Esophagus muscularis mucosa (tissue), 4 donors: ENCODE measurements at places on chromosomes 2 and 18. TPM values are rescaled to one million over a fixed set of nuclear protein-coding genes. Genes with fewer than 3 reads are reported as not detected.

DNA sequence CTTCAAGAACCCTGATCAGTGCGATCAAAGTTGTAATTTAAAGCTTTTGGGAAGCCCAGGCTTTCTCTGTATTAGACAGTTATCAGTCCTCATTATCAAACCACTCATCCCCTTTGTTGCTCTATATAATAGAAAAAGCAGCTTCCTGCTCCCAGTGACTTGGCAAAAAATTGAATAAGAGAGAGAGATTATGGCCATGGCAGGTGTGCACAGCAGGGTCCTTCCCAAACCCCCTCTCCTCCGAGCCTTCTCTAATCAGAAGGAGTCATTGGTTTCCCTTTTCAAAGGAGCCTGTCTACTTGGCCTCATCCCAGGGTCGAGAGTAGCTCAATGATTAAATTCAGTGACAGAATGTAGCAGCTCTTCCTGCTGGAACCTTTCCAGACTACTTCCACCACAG, 81.5 kb downstream of the SEMA4F start:
- H3K36me3 ChIP-seq, result no peaks in the 10 kb centered on the region
- peak; percentile 60 for DNase-seq
- peaks cover 6% of the 10 kb centered on the region for H3K4me1 ChIP-seq
- no peaks in the 10 kb centered on the region for H3K27me3 ChIP-seq
- H3K27ac ChIP-seq, result no peak overlapping the region
- H3K4me3 ChIP-seq, result no peak overlapping the region

- peaks cover 3% of the 10 kb centered on the region for H3K4me1 ChIP-seq
- H3K27me3 ChIP-seq, result no peaks in the 10 kb centered on the region
- no peak for DNase-seq
- H3K4me3 ChIP-seq, result no peak overlapping the region
Observed at GRCh38 chr2:8479298-8479697, 202.6 kb upstream of the ID2 start.

The MMADHC gene
- total RNA-seq, result 134 TPM

The KIAA2012 gene
- total RNA-seq, result not detected

- H3K4me1 ChIP-seq, result no peaks in the 10 kb centered on the region
- no peak overlapping the region for H3K27ac ChIP-seq
- H3K36me3 ChIP-seq, result no peaks in the 10 kb centered on the region
- DNase-seq, result no peak
Observed at GRCh38 chr2:139918982-139919381, 1138.8 kb upstream of the NXPH2 start.

The ALPI gene
- not detected for total RNA-seq

DNA sequence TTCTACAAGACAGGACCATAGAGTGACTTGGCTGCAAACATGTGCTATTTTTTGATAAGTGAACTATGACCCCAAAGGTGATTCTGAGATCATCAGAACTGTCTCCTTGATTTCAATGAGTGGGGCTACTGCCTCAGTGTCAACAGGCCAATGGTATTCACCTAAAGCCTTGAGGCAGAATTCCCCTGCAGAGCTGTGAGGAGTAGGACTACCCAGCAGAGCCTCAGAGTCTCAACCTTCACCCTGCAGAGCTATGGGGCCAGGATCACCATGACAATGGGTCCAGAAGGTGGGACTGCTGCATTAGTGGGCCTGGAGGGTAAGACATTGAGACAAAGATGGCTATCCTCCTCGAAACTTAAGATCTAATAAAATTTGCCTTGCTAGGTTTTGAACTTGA, 1668.2 kb upstream of the SLC39A10 start:
- no peaks in the 10 kb centered on the region for H3K27me3 ChIP-seq
- H3K4me3 ChIP-seq, result no peak overlapping the region
- H3K27ac ChIP-seq, result no peak overlapping the region
- no peaks in the 10 kb centered on the region for H3K36me3 ChIP-seq
- H3K4me1 ChIP-seq, result no peaks in the 10 kb centered on the region
- DNase-seq, result no peak

The KCTD1 gene
- 7.1 TPM for total RNA-seq

- no peaks in the 10 kb centered on the region for H3K27me3 ChIP-seq
- no peaks in the 10 kb centered on the region for H3K36me3 ChIP-seq
- H3K4me3 ChIP-seq, result no peak overlapping the region
Observed at GRCh38 chr2:74764429-74765272, 69.3 kb upstream of the HK2 start.

The SP3 gene
- 91.8 TPM for total RNA-seq

GRCh38 chr2:63434024-63435001, 154.0 kb downstream of the WDPCP start:
- no peak overlapping the region for H3K27ac ChIP-seq
- no peak overlapping the region for H3K4me3 ChIP-seq
- no peak for DNase-seq
- no peaks in the 10 kb centered on the region for H3K27me3 ChIP-seq
- no peaks in the 10 kb centered on the region for H3K4me1 ChIP-seq
- H3K36me3 ChIP-seq, result no peaks in the 10 kb centered on the region

DNA sequence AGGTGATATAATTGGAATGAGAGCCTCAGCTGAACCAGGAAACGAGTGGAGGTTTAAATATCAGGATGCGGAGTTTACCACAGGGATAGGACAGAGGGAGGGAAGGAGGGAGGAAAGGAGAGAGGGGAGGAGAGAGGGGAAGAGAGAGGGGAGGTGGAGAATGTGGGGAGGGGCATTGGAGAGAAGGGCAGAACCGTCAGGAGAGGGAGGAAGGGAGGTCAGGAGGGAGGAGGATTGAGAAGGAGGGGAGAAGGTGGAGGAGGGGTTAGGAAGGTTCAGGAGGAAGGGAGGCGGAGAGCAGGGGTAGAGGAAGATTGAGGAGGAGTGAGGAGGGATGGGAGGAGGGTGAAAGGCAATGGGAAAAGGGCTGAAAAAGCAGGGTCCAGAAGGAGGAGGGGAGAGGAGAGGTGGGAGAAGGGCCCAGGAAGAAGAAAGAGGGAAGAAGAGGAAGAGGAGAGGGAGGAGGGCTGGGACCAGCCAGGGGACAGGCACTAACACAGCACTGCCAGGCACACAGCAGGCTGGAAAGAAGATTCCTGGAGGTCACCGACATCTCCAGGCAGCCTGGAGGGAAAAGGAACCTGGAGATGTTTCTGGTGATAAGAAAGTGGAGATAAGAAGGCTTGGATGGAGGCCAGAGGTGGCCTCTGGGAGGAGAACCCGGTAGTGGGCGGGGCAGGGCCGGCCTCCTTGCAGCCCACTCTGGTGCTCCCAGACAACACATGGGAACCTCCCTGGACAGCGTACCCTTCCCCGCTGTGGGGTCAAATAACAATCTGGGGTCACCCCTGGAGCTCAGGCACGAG, 176.7 kb upstream of the SMAD2 start:
- H3K36me3 ChIP-seq, result no peaks in the 10 kb centered on the region
- no peak for DNase-seq
- H3K4me1 ChIP-seq, result no peaks in the 10 kb centered on the region
- H3K4me3 ChIP-seq, result no peak overlapping the region

The FAM110C gene
- total RNA-seq, result 0.98 TPM

DNA sequence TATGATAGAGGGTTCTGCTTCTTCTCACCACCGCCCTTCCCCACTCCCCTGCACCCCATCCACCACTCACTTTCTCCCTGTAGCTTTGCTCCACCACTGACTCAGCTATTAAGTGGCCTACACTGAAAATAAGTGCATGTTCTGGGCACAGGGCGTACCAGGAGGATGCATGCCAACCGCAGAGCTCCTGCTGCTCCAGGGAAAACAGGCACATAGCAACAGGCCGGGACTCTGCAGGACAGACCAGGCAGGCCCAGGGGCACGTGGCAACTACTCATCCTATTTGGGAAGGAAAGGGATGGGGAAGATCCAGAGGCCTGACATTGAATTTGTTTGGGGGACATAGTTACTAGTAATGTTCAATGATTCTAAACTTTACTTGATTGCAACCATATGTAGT, 28.4 kb downstream of the ARL4C start:
- H3K27ac ChIP-seq, result no peak overlapping the region
- no peaks in the 10 kb centered on the region for H3K27me3 ChIP-seq
- H3K4me1 ChIP-seq, result no peaks in the 10 kb centered on the region
- no peak for DNase-seq

The DSG2 gene
- 6.2 TPM for total RNA-seq

The KCNE4 gene
- total RNA-seq, result 14.8 TPM

The SPDYA gene
- 3.0 TPM for total RNA-seq

The EPAS1 gene
- 113 TPM for total RNA-seq

The STAMBP gene
- total RNA-seq, result 32.4 TPM

The UGT1A8 gene
- not detected for total RNA-seq

DNA sequence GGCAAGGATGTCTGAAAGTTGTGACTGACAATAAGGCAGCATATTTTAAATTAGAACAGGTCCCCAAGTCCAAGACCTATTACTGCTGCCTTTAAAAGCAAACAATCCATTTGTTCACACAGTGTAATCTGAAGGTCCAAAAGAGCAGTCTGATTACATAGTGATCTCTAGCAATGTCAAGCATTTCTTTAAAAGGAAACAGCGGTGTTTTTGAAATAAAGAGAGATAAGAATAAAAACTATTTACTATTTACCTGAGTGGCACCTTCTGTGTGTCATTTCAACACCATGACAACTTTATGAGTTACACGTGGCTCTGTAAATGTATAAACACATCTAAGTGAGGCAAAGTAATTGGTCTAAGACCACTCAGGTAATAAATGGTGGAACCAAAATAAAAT, 1009.9 kb upstream of the CNTNAP5 start:
- H3K27me3 ChIP-seq, result no peaks in the 10 kb centered on the region
- H3K4me1 ChIP-seq, result no peaks in the 10 kb centered on the region
- no peaks in the 10 kb centered on the region for H3K36me3 ChIP-seq
- H3K27ac ChIP-seq, result no peak overlapping the region
- DNase-seq, result no peak

DNA sequence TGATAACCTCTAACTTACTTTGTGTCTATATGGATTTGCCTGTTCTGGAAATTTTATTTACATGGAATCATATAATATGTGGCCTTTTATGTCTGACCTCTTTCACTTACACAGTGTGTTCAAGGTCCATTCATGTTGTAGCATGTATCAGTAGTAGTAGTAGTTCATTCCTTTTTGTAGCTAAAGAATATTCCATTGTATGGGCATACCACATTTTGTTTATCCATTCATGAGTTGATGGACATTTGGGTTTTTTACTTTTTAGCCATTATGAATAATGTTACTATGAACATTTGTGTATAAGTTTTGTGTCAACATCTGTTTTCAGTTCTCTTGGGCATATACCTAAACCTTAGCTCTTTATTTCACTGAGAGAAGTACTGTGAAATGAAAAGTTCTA, 11.5 kb downstream of the BBS5 start:
- no peak overlapping the region for H3K27ac ChIP-seq
- no peaks in the 10 kb centered on the region for H3K4me1 ChIP-seq
- no peak for DNase-seq
- H3K36me3 ChIP-seq, result peaks cover 26% of the 10 kb centered on the region
- H3K27me3 ChIP-seq, result no peaks in the 10 kb centered on the region
